ENCODE measurements at places on chromosomes 1 and 21.

- DNase-seq: no peak
These were observed 67.6 kb downstream of the OLFML2B start for GRCh38 chr1:161956097-161956496.

DNA sequence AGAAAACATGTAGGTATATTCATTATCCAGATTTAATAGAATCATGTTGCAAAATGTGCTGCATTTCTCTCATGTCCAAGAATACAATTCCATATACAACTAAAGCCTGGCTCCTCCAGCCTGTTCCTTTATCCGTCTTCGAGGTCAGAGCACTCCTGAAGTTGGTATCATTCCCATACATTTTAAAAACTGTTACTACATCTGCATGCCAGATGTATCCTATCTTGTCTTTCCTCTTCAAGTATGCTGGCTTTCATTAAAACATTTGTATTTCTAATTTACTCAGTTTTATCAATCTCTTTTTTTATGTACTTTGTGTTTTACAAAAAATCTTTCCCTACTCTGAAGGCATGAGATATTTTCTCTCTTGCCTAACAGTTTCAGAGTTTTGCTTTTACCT lies 536.6 kb upstream of the USP24 start:
- DNase-seq: no peak

- DNase-seq: no peak
These were observed 21.8 kb upstream of the OTUD3 start for GRCh38 chr1:19860418-19860817.

DNA sequence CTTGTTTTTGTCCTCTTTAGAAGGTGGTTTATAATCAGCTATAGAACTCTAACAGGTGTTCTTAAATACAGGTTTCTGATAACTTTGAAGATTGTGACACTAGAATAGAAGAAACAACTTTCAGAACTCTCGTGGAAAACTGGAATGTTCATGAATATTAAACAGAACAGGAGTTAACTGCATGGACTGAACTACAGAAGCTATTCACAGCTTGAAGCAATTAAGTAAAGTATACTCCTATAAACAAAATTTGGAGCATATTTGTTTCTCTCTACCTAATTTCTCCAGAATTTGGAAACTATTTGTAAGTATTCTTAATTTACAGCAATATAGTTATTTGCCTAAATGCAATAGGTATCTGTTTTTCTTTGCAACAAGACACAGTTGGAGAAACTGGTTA lies 824.8 kb downstream of the ADGRL2 start:
- no peak for DNase-seq

DNA sequence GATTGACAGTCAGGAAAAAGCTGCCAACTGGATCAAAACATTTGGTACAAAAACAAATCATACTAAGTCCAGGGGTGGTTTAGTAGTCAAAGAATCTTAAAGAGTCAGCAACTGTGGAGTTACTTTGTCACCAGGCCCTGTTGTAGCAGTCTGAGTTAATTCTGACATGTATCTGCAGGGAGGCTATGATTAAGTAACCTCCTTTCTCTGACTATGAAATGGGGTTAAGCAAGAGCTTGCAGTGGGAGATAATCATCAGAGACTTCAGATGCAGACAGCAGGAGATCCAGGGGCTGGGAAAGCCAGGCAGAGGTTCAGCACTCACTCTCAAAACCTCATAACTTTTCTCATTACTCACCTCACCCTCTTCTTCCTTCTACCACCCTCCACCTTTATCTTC lies 99.2 kb upstream of the BTG3 start:
- no peak for DNase-seq

DNA sequence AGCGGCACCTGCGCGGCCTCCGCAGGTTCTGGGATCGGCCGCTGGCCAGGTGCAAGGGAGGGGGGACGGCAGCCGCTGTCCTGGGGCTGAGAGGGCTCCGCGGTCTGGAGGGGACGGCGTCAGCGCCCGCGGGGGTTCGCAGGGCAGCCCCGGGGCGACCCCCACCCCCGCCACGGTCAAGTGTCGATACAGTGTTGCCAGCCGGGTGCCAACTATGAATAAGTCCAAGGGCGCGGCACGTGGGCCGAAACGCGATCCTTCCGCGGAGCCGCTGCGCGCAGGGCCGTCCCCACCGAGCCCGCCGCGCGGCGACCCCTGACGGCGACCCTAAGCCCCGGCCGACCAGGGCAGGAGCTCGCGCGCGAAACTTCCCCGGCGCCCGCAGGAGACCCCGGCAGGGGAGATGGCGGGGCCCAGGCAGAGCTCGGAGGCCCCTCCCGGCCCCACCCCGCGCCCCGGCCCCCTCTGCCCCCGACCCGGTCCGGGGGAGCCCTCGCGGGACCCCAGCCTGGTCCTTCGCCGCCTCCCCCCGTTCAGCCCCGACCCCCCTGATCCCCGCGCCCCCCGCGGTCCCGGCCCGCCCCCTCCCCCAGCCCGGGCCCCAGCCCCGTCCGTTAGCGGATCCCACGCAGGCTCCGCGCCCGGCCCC lies 586 bp upstream of the AGPAT3 start:
- peak; percentile 21 for DNase-seq

DNA sequence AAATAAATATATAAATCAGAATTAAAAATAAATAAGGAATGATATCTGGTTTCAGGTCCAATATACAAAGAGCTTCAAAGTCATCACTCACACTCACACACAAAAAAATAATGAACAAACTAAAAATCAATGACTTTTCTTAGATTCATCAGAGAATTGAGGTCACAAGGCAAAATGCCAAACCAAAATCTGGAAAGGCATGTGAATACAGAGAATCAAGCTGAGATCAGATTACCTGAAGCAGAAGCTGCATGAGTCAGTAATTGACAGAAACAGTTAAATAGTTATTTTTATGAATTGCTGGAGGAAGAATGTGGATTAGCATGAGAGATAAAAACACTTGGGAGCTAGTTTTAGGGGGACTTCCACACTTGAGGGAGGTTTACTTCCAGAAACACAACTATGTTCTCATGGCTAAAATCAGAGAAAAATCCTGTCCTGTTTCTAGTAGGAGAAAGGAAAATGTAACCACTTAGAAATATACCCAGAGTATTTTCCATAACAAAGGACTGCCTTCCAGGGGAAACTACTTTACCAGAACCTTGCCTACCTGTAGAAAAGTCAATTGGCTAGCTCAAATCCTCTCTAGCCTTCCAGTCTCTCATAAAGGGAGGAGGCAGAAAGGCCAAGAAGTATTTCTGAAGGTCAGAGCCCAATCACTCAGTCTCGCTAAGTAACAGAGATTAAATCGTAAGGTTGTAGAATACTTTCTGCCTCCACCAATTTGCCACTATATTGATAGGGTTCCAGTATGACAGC lies 536.6 kb upstream of the NR5A2 start:
- no peak for DNase-seq

GRCh38 chr1:197884173-197884572 lies 18.3 kb upstream of the C1orf53 start:
- DNase-seq: no peak

DNA sequence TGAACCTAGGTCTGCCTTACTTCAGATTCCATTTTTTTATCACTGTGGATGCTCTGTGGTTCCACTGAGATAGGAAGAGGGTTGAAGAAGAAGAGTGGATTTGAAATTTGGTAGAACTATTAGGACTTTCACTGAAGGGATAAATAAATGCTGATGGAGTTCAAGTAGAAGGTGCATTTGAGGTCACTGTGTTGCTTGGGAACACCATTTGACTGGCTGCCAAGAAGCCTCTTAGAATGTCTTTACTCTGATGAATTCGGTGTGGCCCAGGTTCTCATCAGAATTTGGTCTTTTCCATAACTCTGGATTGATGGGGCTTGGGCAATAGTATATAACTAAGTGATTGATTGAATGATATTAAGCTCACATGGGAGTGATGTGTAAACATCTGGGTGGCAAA lies 11.9 kb downstream of the XPR1 start:
- DNase-seq: no peak

GRCh38 chr1:219566951-219567947 lies 45.7 kb downstream of the ZC3H11B start:
- DNase-seq: no peak

DNA sequence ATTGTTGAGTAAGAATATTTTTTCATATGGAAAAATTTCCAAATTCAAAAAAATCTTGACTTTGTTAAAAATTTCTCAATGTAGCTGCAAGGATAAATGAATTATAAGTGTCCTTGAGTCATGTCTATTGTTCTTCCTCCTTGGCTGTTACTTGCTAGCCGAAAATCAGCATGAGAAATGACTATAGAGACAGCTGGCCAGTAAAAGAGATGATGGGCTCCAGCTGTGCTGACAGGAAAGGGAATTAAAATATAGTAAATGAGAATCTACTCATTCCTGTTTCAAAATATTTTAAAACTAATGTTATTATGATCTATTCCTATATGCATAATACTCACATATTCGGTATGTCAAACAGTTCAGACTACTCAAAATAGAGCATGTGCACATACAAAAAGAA lies 1292.6 kb downstream of the BRINP3 start:
- DNase-seq: no peak

DNA sequence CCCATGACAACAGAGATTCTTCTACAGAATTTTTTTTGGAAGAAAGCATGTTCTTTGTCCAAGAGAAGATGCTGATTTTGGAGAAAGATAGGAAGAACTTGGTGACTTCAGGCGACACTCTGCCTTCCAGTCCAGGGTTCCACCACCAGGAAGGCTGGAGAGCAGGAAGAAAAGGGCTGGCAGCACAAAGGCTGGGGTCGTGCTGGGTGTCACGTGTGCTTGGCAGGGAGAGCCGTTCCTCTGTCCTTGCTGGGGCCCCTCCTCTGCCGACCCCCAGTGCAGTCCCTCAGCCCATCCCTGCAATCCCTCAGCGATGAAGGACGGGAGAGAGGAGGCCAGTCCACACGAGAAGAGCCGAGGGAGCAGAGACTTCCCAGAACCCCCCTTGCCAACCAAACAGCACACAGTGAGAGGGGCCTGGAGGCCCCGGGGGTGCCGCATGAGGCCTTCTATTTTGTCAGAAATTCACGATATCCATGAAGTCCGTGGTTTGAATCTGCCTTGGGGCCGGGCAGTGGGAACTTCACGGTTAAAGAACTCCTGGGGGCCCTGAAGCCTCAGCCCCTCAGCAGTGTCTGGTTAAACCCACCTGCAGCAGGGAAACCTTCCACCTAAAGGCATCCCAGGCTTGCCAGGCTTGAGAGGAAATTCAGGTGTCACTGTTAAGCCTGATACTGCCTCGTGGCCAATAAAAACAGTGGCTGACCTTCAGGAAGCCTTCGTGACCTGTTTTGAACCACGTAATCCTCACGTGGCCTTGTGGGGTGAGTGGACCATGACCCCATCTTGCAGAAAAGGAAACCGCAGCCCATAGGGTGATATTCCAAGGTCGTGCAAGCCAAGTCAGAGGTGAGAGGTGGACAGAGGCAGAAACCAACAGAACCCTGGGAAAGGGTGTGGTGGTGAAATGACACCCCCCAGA lies 3.4 kb downstream of the KRTAP10-12 start:
- DNase-seq: no peak

DNA sequence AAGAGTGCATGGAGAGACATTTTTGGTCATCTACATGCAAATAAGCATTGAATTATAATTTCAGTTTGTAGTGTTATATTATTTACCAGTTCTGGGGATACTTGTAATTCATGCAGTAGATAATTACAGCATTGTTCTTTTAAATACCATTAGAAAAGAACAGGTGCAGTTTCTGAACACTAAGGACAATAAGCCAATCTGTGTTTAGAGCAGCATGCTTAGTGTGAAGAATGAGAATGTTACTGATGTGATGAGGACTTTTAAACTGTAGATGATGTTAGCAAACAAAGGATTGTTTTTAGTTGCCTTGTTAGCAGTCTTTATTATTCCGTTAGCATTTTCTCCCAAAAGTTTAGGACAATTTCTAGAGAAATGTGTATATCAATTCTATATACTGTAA lies 348.3 kb downstream of the BRINP3 start:
- no peak for DNase-seq

- no peak for DNase-seq
These were observed 13.7 kb downstream of the DHRS3 start for GRCh38 chr1:12604114-12604874.

DNA sequence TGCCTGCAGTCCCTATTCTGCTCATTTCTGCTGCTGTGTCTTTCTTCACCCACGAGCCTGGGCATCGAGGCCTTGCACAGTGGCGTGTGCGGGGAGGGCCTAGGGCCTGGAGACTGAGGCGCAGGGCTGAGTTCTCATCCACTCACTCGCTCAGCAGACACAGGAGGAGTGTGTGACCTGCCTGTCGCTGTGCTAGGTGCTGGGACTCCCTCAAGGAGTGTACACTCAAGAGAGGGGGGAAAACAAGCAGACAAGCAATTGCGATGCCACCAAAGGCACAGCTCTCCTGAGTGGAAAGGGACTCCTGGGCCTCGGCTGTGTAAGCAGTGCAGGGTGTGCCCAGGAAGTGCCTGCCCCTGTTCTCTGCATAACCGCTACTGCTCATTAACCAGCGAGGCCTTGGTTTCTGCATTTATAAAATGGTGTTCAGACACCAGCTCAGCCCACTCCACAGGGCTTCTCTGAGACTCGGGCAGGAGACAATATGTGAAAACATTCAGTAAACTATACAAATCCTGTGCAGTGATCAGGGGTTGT lies 4.2 kb downstream of the RD3 start:
- no peak for DNase-seq

DNA sequence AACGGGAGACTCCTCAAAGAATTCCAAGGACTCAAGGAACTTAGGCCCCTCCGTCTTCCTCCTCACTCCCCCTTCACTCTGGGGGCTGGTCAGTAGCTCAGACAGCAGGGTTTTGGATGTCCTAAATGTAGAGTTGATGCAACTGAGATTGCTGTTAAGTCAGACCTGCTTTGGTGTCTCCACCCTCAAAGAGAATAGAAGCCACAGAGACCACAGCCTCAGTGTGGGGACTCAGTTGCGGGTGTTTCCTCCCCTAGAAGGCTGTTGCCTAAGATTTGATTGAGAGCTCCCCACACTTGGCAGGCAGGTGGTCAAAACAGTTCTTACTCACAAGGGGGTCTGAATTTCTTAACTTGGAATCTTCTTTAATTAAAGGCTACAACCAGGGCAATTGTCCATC lies 7.6 kb downstream of the MAN1C1 start:
- DNase-seq: no peak

DNA sequence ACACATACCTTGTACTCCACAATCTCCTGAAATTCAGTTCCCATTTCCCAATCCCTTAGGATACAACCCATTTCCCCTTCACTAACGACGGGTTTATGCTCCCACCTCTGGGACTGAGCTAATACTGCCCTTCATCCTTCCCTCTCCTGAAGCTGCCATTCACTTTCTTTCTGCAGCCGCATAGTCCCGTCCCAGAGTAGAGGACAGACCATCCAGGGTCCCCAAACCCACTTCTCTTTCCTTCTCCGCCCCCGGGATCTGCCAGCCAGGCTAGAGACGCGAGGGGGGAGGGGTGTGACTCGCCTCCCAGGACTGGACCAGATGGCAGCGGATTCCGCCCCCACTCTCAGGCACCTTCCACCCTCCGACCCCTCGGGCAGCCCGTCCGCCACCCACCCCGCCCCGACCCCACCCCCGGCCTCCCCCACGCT lies 679 bp downstream of the ABL2 start:
- peak; percentile 89 for DNase-seq

GRCh38 chr21:15659753-15660422 lies 69.9 kb upstream of the USP25 start:
- no peak for DNase-seq

Data from posterior cingulate gyrus (tissue), 11 donors.